ENCODE measurements at places on chromosomes 4 and X.

- DNase-seq, result no peak
Observed at GRCh38 chrX:115494161-115494560, 66.8 kb upstream of the PLS3 start.

DNA sequence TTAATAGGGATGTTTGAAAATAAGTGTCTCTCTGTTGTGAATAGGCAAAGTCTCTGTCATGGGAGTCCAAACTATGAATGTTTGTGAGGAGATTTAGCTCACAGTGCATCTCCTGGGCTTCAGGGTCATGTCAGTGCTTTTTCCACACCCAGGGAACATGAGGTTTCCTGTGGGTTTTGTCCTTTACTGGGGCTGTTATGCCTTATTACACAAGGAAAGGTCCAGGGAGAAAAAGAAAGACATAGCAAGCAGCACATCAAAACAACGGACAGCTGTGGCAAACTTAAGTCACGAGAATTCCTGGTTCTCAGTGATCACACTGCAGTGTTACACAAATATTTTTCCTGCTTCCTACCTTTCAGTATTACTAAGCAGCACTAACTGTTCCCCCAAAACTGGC is 99.4 kb downstream of the MBNL3 start:
- DNase-seq, result no peak

DNA sequence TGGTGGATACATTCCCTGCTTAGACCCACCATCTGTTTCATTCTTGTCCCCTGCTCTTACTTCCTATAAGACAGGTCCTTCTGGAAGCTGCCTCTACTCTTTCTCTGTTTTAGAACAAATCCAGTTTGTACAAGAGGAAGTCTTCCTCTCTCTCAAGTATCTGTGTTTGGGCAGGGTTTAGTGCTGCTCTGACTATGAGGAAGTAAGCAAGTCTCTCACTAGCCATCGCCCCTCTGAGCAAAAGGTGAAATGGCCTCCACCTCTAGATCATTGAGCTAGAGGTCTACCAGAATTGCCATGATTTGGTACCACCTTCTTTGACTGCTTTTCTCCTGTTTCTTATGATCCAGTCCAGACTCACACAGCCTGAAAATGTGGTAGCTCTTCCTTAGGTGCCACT is 8.4 kb downstream of the BTK start:
- no peak for DNase-seq

DNA sequence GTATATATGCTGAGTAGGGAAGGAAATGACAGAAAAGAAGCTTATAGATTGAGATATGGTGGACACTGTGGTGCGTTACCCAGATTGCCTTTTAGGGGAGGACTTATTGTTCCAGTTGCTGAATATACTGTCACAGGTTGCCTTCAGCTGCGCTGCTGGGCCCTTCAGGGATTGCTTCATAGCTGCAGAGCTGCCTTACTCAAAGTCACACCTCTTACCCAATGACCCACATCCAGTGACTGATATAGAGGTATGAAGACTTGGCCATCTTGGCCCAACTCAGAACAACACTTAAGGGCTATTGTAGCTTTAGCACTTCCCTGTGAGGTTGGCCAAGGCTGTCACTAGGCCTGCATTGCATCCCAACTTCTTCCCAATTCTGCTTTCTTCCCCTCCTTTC is 63.4 kb upstream of the TMEM164 start:
- DNase-seq, result no peak

- no peak for DNase-seq
Observed at GRCh38 chr4:1727117-1728031, 6.1 kb downstream of the TACC3 start.

- no peak for DNase-seq
Observed at GRCh38 chrX:109954333-109954732, 48.6 kb upstream of the TMEM164 start.

GRCh38 chrX:861921-862320 is 231.3 kb downstream of the SHOX start:
- no peak for DNase-seq

DNA sequence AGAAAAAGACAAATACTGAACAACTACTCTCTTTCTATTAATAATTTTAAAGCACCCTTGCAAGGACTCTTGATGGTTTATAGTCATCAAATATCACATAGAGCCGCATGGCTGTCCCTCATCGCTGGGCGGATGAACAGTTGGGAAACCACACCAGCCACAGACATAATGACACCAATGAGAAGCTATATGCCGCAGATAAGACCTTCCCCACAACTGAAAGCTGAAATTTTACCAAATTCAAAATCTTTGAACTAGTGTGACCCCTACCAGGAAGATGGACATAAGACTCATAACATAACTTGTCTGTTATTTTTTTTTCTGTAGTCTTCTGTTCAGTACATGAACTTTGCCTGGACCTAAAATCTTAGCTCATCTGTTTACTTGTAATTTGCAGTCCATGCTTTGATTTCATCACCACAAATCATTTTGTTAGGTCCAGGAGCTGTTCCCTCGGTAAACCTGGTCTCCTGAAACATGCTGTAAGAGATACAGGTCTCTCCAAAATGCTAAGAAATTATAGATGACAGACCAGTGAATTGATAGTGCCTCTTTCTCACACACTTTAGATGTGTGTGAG is 157.3 kb upstream of the RAPGEF2 start:
- DNase-seq, result no peak

GRCh38 chrX:125203365-125203736 is 116.3 kb upstream of the TEX13C start:
- no peak for DNase-seq

DNA sequence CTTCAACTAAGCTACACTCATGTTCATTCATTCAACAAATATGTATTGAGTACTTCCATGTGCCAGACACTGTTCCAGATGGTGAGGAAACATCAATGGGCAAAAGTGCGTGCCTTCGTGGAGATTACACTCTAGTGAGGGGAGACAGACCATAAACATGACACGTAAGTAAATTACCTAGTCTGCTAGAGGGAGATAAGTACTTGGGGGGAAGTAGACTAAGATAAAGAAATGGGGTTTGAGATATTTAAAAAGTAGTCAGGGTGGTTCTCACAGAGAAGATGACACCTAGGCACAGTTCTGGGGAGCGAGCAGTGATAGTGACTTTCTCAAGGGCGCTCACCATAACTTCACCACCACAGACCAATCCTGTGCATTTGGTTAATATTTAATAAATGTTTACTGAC is 11.7 kb downstream of the JCHAIN start:
- DNase-seq, result no peak

GRCh38 chr4:188911707-188912106 is 772.5 kb downstream of the TRIML1 start:
- DNase-seq, result no peak

- no peak for DNase-seq
Observed at GRCh38 chr4:91057871-91058270, 930.7 kb downstream of the CCSER1 start.

DNA sequence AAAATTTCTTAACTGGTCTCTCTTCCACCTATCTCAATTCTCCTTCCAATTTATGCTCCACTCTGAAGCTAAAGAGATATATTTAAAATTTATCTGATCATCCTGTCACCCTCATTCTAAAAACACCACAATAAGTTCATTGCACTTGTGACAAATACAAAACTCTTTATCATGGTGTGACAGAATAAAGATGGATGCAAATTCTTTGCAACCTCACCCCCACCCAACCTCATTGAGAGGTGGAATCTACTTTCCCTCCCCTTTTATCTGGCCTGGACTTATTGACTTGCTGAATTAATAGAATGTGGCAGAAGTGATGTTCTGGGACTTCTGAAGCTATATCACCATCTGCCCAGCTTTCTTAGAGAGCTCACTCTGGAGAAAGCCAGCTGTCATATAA is 46.5 kb downstream of the IDS start:
- no peak for DNase-seq

- DNase-seq, result no peak
Observed at GRCh38 chrX:20361890-20362262, 95.2 kb upstream of the RPS6KA3 start.

- DNase-seq, result no peak
Observed at GRCh38 chrX:48035891-48036290, 29.1 kb downstream of the SPACA5 start.

- no peak for DNase-seq
Observed at GRCh38 chrX:153380691-153381090, 20.5 kb downstream of the PNMA6E start.

DNA sequence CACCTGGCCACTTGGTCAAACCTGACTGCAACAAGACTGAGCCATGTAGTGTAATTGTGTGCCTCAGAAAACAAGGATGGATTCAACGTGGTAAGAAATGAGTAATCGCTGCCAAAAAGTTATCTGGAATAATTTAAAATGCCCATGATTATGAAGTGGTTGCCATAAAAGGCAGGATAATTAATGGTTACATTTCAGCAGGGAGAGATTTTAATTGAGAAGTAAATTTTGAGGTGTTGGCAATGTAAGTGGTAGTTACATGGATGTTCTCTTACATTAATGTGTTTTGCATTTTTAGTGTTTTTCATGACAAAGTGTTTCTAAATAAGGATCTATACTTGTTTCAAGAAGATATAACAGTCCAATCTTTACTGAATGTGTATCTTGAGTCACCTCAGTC is 15.7 kb downstream of the HAUS3 start:
- DNase-seq, result no peak

DNA sequence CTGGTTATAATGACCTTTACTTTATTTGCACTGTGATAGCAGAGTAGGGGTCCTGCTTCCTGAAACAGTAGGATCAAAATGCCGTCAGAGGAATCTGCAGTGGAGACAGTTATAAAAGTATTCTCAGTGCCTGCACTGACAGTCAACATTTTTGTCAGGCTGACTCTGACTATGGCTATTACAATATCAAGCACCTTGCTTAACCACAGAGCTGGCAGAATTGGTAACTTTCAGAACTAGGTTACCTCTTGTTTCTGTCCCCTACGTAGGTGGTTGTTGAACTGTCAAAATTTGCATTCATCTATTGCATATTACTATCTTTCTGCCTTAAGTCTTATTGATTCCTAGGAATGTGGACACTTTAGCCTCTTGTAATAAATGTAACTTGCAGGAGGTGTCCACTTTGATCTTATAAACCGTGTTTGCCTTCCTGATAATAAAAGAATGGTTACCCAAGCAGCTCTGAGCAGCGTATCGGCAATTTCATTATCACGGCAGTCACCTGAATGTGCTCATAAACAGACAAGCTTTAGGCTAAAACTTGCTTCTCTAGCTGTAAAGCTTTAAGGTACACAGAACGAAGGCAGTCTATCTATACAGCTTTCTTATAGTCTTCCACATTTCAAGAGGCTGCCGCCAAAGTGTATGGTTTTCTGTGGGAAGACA is 353.0 kb upstream of the GALNT7 start:
- no peak for DNase-seq

DNA sequence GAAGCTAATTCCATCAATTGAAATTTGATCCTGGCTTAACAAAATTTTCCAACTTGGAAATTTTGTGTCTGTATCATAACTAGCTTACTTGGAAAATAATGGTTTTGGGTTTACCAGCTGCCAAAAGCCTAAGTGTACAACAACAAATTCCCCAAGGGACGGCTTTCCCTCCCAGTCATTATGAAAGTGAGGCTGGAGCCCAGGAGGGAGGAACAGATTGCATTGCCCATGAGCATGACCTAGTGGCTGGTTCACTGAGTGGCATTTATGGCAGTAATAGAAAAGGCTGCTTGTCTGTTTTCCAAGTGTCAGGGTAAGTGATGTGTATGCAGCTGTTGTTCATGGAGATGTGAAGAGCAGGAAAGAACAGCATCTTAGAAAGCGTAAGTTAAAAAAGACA is 70.8 kb upstream of the HHIP start:
- DNase-seq, result no peak

- no peak for DNase-seq
Observed at GRCh38 chr4:48141048-48141447, 7.0 kb upstream of the TXK start.

- no peak for DNase-seq
Observed at GRCh38 chr4:72208421-72209075, 176.7 kb downstream of the NPFFR2 start.

DNA sequence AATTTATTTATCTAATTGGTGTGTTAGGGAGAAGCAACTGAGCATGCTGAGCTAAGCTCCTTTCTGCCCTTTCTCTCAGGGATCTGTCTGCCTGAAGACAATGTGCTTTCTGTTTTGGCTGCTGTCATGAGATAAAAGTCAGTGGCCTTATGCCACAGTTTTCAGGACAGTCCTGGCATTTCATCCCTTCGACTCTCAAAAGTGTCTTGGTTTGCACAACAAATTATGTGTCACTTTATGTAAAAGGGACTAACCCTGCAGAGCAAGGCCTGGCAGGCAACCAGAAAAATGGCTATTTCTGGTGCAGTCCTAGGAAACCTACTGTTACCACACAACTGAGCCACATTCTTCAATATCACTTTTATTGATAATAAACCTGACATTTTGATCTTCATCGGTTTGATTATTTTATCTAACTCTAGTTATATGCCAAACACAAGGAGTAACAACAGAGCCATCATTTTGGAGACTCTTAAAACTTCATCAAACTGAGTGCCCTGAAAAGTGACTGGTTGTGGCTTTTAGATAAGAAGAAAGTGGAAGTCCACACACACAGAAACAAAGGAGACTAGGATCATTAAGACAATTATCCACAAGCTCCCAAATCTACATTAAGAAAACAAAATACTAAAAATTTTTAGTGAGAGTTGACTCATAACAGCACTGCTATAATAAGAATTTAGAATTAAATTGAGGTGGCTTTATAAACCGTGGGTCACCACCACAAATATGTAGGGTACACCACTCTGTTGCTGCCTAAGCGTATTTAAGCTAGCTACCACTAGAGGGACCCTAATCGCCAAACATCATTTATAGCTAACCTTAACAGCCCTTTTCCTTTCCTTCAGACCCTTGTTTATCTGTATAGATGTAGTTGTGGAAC is 95.9 kb upstream of the PTPN13 start:
- DNase-seq, result no peak

- no peak for DNase-seq
Observed at GRCh38 chr4:55323375-55323774, 22.7 kb upstream of the SRD5A3 start.

DNA sequence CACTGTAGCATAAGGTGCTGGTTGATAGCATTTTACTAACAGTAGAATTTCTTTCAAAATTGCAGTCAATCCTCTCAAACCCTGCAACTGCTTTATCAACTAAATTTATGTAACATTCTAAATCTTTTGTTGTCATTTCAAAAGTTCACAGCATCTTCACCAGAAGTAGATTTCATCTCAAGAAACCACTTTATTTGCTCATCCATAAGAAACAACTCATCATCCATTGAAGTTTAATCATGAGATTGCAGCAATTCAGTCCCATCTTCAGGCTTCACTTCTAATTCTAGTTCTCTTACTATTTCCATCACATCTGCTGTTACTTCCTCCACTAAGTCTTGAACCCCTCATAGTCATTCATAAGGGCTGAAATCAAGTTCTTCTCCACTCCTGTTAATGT is 21.7 kb downstream of the LAMTOR3 start:
- no peak for DNase-seq

- DNase-seq, result no peak
Observed at GRCh38 chr4:7253341-7253700, 61.0 kb downstream of the SORCS2 start.

DNA sequence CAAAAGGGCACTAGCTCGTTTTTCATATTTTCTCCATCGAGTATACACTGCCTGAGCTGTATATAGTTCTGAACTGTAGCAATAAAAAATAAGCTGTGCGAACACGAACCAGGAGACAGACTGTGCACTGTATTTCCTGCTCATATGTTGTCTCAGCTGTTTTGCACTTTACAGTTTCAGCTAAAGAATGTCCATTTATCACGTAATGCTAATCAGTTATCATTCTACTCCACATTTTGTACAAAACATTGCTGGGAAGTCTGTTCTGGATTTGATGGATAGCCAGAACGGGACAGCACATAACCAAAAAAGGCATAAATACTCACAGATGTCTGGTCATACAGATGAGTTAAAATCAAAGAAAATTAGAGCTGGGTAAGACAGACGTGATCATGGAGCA is 315.5 kb upstream of the ADGRL3 start:
- DNase-seq, result no peak

All from stimulated activated CD8-positive, alpha-beta memory T cell treated with anti-CD3 and anti-CD28 coated beads, Interleukin-7, amount 100 ng/mL, for 1 hour (primary cell).